Central memory CD4-positive, alpha-beta T cell (primary cell): ENCODE measurements at places on chromosomes 1 and 21.

DNA sequence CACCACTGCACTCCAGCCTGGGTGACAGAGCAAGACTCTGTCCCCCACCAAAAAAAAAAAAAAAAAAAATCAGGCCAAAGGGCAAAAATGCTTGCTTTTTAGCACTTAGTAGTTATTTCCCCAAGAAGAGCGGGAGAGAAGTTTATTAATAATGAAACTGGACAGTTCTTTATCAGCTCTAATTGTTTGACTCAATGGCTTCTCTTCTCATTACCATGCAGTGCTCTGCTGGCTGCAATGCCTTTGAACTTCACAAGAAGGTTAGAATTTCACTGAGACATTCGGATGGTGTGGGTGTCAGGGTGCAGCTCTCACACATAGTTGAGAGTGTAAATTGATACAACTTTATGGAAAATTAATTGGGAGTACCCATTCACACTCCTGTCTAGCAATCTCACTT is 63.7 kb downstream of the EDARADD start:
- no peak for DNase-seq

- DNase-seq: no peak
Measured at GRCh38 chr1:240004086-240004749, 87.5 kb upstream of the FMN2 start.

- DNase-seq: peak; percentile 51
Measured at GRCh38 chr21:33478935-33479678, 667 bp downstream of the TMEM50B start.

DNA sequence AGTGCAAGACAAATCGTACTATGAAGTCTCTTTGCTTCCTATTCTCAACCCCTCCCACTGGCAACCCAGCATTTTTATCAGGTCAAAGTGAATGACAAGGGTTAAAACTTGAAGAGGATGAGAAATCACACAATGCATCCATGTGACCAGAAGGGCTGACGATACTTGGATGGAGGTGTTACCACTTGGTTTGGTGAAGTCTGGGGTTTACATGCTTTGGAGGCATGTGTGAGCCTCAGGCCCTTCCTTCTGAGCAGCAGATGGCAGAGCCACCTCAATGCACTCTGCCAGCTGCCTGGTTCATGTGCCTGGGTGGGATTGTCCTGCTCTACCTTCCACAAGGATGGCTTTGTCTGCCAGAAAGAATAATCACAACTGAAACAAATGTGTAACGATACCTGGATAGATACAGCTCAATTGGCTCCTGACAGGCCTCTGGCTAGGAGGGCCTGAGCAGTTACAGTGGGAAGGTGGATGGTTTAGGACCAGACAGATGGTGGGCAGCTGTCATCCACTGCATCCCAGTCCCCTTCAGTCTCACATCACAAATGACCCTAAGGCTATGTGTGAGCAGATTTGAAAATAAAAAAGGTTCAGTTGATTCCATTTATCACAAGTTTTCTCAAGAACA is 51.5 kb upstream of the CNIH3 start:
- no peak for DNase-seq

DNA sequence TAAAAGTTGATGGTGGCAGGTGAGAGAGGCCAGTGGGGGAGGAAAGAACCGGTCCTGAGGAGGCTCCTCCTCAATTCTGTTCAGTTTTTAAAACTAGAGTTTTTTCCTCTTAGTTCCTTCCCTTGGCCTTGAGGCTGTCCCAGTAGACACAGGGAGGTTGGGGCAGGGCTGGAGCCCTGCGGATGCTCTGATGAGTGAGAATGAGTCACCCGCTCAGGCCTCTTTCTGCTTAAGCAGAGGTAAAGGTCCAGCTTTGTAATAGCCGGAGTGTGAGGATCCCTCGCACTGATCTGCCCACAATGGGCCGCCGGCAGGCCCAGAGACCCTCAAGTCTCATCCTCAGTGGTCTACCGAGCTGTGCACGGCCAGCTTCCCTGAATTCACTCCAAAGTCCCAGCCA is 49.6 kb upstream of the IRF2BP2 start:
- no peak for DNase-seq
